Cerebellum (tissue), 4 donors: ENCODE measurements at places on chromosomes 4 and X.

- no peak for DNase-seq
Measured at GRCh38 chrX:39174772-39175417, 373.6 kb downstream of the MID1IP1 start.

DNA sequence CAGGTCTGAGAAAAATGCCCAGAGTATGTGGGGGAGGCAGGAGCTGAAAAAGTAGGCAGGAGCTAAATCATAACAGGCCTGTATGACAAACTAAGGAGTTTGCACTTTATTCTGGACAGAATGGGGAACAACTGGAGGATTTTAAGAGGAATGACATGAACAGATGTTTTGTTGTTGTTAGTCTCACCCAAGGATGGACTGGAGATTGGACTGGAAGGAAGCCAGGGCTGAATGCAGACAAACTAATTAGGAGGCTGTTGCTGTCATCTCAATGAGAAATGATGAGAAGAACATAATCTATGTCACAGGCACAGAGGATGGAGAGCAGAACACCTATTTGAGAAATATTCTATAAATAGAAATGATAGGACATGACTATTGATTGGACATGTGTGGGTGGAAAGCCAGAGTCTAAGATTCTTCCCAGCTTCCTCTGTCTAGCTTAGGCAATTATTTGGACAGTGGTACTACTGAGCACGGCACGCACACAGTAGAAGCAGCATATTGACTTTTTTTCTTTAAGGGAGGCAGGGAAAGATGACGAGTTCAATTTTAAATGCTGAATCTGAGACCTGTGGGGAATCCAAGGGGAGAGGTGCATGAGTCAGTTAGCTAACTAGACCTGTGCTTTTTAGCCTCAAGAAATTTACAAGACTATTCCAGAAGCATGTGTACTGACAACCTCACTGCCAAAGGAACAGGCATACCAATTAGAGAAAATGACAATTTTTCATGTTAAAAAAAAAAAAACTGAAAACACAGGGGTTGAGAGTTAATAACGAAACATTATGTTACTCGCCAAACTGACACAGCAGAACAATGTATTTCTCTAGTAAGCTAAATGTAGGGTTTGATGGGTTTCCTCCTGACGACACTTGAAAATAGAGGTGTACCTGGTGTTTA lies 963 bp upstream of the USO1 start:
- DNase-seq: peak; percentile 6

GRCh38 chr4:3168029-3168428 lies 80.9 kb upstream of the MSANTD1 start:
- no peak for DNase-seq

- no peak for DNase-seq
Measured at GRCh38 chr4:150970685-150971151, 44.4 kb downstream of the LRBA start.

DNA sequence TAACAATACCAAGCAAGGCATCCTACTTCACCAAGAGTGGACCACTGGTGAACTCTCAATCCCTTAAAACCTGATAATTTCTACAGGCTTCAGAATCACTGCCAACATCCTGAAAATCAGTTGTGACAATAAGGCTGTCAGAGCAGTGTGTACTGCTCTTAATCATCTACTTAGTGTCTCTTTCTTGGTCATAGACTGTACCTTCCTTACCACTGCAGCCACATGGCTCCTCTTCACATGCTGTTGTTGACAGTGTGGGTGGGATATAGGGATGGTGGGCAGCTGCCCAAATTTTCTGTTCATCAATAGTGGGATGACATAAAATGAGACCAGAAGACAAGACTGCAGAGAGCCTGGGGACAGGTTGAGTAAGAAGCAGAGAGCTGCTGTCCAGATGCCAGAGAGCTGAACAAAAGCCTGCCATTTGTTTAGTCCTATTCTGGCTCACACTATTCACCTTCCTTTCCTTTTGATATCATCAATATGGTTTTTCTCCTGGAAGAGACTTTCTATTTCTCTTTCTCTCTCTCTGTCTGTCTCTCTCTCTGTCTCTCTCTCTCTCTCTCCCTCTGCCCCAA lies 178.9 kb downstream of the MGST2 start:
- DNase-seq: no peak

- DNase-seq: no peak
Measured at GRCh38 chr4:74111990-74112389, 13.0 kb upstream of the CXCL2 start.

GRCh38 chrX:153608376-153608775 lies 9.4 kb upstream of the CCNQ start:
- DNase-seq: no peak

DNA sequence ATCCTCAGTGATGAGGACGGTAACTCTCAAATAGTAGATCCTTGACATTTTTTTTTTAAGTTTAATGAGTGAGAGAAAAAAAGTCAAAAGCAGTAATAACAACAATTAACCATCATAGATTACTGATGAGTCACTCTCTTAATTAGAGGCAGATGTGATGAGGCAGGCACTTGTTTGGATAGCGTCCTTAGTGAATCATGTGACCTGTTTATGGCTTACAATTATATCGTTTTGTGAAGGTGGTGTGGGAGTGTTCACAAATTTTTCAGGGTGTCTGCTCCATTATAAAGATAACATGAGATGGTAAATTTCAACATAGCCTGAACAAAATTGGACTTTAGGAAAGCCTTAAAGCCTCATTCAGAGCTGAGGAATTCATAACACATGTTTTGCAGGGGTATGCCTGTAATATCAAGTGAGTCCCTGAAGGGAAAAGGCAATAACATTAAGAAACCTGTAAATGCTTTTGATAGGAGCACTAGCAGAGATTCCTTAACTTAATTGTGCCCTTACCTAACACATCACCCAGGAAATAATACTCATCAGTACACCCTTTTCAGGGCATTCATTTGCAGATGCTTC lies 51.9 kb upstream of the XIAP start:
- DNase-seq: no peak

DNA sequence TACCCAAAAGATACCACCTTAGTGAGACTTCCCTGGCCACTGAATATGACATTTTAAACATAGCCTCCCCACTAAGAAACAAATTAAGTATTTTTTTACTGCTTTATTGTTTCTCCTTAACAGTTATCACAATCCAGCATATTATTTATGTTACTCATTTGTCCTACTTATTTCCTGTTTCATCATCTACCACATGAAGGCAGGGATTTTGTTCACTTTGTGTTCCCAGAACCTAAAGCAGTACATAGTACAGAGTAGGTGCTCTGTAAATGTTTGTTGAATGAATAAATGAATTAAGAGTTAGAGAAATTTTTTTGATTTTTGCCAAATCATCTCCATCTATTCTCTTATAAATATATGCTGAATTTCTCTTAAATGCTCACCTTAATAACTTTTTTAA lies 318.4 kb upstream of the GIMD1 start:
- DNase-seq: no peak

DNA sequence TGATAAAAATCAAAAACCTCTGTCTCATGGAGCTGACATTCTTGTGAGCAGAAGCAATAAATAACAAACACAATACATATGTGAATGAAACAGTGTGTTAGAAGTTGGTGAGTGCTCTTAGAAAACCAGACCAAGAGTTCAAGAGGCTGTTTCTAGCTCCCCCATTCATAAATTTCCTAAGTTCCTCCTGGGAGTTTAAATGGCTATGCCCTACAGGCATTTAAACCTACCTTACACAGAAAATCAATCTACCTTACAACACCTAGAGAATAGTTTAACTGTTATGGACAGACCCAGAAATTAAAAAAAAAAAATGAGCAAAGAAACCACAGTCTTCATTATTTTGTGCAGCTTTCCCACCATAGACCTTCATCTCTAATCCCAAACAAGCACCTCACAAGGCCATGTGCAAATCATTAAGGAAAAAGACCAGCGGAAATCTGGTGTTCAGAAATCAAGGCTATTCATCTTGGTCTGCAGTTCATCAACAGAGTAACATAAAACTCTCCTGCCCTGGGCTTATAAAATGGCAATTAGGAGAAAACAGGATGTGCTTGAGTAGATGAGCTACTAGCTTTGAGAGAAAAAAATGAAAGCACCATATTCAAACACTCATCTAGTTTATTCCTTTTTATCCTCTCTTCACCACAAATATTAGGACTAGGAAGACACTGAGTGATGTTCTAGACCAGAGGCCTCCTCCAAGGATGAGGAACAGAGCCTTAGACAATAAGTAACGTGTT lies 147.2 kb downstream of the SHROOM3 start:
- DNase-seq: no peak

GRCh38 chr4:108396900-108397497 lies 223.4 kb upstream of the RPL34 start:
- no peak for DNase-seq

GRCh38 chrX:3384327-3384726 lies 37.9 kb upstream of the MXRA5 start:
- DNase-seq: no peak

DNA sequence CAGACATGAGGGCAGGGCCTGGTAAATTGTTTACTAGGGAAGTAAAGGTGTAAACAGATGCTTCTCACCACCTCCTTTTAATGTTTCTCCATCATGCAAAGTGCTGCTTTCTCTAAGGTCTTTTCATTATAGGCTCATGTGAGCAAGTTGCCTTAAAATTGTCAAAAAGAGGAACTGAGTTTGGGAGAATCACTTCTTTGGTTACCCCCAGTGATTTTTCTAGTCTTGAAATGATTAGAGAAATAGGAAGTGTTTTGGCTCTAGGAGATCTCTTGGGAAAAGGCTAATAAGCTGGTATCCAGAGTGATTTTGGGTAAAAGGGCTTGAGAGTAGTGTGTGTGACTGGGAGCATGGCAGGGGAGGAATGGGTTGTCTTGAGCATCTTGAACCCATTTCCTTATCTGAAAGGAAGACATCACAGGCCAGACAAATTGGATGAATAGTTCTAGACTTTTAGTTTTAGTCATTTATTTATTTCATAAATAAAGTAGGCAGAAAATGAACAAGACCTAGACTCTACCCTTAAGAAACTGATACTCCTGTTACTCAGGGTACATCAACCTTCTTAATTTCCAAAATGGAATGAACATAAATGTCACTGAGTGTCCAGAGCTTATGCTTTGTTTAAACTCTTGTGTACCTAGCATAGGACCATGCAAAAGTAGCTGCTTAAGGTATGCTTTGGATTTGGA lies 14.2 kb downstream of the GRPR start:
- no peak for DNase-seq

DNA sequence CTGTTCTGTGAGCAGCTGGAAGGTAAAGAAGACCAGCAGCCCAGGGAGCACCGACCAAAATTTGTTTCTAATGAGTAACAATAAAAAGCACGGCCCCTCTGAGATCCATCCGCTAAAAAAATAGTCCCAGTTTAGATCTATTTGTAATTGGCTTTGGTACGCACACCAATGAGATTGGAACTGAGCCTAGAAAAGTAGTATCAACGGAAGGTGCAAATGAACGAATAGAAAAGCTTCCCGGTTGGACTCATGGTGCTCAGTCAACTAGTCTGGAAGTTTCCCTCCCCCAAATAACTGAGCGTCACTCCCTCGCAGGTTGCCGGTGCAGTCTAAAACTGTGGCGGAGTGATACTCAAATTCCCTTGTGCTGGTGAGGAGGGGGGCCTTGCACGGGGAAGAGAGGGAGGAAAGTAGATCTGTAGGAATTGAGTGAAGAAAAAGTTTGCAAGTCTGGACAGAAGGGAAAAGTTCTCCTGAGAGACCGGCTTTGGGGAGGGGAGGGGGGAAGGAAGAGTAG lies at the start of gene COL4A5:
TSS of gene COL4A5 (plus strand) at position 413 of the 517 bp plus-strand sequence. CDS start 288 bp downstream, outside the sequence.
- DNase-seq: no peak

DNA sequence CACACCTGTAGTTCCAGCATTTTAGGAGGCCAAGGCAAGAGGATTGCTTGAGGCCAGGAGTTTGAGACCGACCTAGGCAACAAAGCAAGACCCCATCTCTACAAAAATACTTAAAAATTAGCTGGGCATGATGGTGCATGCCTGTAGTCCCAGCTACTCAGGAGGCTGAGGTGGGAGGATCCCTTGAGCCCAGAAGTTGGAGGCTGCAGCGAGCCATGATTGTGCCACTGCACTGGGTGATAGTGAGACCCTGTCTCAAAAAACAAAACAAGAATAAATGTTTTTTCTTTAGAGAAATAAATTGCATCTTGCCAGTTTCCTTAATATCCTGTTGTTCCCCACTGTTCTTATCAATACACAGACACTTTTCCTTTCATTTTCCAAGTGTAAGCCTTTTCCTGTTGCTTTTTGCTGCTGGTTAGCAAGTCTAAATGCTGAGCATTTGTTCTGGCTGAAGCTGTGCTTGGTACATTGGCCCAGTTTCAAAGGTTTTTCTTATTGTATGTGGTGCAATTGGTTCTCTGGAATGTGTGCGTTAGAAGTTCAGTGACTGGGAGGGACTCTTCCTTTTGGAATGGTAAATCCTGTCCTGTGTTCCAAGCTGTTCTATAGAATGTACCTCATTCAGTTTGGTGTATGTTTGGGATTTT lies 98.2 kb downstream of the AFF1 start:
- DNase-seq: no peak

DNA sequence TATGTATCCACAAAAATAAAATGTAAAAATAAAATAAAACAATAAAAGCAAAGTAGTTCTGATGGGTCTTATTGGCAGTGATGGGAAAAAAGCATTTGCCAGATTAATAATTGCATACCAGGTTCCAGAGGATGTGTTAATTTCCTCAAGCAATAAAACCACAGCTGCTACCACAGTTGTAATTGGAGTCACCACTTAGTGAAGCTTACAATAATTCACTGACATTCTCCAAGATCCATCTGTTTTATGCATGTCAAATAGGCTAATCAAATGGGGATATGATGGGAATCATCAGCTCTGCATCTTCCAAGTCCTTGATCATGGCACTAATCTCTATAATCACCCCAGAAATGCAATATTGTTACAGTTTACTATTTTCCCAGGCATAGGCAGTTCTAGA lies 123.5 kb upstream of the EMCN start:
- no peak for DNase-seq

- no peak for DNase-seq
Measured at GRCh38 chrX:47212381-47213293, 5.8 kb upstream of the CDK16 start.

DNA sequence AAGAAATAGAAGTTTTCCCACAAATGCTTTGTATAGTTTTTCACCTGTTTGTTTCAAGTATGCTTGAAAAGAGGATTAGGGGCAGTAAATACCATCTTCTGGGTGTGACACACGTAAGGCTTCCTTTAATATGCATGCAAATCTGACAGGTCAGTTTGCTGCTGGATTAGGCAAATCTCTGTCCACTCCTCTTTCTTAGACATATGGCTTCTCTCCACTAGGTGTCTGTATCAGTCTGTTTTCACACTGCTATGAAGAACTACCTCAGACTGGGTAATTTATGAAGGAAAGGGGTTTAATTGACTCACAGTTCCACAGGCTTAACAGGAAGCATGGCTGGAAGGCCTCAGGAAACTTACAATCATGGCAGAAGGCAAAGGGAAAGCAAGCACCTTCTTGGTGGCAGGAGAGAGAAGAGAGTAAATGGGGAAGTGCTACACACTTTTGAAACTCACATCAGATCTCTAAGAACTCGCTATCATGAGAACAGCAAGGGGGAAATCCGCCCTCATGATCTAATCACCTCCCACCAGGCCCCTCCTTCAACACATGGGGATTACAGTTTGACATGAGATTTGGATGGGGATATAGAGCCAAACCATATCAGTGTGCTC lies 66.9 kb downstream of the TAB3 start:
- DNase-seq: no peak

- DNase-seq: no peak
Measured at GRCh38 chr4:97593248-97593647, 550.0 kb downstream of the STPG2 start.
